ENCODE measurements at places on chromosomes 12 and 14.

DNA sequence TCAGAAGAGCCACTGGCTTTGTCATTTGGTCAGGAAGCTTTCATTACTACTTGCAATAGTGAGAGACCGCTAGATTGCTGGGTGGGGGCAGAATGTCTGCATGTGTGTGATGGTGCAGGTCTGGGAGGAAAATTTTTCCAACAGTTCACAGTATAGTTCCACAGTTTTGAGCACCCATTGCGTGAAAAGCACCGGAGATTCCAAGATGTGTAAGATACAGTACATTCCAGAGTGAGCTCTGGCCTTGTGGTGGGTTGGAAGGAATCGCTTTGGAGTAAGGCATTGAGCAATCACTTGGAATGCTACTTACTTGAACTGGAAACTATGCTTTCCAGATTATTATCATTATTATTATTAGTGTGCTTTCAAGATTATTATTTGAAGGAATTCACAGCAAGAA lies 47.6 kb upstream of the FRMD6 start:
- no peak for DNase-seq

DNA sequence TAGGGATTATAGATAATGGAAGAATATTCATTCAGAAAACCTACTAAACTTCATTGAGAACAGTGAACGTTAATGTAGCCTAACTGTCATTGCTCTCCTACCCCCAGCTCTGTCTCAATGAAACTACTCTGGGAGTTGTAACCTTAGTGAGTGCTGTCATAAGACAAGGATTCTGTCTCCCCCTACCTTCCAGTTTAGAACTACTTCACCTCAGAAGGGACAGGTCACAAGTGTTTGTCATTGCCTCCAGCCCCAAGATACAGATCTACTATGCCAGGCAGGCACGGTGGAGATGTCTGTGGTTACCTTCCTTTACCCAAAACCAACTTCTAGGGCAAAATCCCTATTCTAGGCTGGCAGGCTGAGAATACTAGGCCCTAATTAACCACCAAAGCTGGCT lies 833.1 kb upstream of the SEL1L start:
- no peak for DNase-seq

GRCh38 chr14:36293824-36294223 lies 26.6 kb downstream of the MBIP start:
- DNase-seq: no peak

DNA sequence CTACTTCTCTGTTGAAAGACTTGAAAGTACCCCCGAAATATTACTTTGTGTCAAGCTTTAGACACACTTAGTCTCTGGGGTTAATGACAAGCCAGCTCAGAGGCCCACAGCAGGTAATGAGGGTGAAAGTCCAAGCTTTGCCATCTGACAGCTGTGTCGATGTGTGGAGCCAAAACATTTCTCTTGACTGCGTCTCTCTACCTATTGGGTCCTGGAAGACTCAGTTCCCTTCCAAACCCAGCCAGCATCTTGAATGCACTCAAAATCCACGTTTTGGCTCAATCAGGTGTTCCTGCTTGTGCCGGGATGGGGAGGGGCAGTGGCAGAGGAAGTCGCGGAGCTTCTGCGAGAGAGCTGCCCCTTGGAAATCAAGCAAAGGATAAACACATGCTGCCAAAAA lies 3.2 kb downstream of the PLXNC1 start:
- no peak for DNase-seq

GRCh38 chr12:77893918-77894317 lies 63.2 kb downstream of the NAV3 start:
- DNase-seq: peak; percentile 8

DNA sequence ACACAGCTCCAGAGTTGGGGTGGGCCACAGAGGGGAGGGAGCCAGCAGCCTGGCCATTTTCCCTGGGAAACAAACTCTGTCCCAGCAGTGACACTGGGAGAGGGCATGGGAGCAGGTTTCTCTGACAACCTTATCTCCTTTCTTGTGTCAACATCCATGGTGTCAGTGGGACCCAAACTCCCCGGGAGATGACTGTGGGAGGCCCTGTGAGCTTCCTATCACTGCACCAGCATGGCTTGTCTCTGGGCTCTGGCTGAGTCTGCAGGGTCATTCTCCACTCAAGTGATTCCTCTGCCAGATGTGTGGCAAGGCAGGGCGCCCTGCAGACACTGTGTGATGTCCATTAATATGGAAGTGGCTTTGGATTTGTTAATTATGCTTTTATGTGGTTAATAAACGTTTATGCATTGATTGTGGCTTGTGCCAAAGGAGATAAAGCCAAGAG lies 10.1 kb downstream of the LRTM2 start:
- no peak for DNase-seq

- DNase-seq: peak; percentile 57
Measured at GRCh38 chr12:121334513-121335343, 17.5 kb downstream of the ANAPC5 start.

- DNase-seq: no peak
Measured at GRCh38 chr12:11621797-11622423, 27.6 kb upstream of the ETV6 start.

- peak; percentile 33 for DNase-seq
Measured at GRCh38 chr12:84150201-84150600, 762.4 kb downstream of the SLC6A15 start.

DNA sequence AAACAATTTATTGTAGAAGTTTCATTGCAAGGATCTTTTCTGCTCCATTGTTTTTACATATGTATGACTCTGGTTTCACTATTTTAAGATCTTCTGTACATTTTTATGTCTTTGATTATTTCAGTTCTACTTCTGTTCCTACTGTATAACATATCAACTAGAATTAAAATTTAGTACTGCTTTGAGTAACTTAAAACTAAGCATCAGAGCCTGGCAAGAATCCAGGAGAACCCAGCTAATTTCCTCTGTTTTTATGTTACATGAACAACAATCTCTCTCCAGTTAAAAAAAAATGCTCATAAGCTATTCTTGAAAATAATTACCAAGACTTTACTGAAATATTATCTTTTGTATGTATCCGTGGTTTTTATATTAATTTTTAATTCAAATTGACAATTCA lies 370.7 kb downstream of the TMTC2 start:
- DNase-seq: peak; percentile 14

DNA sequence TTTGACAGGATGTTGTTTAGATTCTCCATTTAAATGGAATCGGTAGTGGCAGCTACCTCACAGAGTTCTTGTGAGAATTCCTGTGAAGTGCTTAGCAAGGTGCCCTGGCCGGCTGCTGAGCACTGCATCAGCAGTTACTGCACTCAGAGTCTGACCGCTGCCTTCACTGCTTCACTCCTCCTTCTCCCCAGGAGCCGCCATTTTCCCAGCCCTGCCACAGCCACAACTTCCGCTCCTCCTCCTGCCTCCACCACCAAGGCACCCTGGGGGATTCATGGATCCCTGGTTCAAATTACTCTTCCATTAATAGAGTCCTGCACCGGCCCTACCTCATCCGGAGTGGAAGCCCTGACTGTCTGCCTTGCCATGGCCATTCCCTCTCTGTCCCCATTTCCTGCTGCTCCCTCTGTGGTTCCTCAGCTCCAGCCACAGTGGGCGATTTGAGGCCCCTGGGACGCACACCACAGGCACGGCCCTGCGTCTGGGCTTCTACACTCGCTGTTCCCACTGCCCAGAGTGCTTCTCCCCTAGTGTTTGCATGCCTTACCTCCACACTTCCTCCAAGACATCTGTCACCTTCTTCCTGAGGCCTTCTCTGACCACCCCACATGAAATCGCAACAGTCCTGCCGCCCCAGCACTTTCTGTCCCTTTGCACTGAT lies 210.3 kb downstream of the IPO8 start:
- DNase-seq: no peak

DNA sequence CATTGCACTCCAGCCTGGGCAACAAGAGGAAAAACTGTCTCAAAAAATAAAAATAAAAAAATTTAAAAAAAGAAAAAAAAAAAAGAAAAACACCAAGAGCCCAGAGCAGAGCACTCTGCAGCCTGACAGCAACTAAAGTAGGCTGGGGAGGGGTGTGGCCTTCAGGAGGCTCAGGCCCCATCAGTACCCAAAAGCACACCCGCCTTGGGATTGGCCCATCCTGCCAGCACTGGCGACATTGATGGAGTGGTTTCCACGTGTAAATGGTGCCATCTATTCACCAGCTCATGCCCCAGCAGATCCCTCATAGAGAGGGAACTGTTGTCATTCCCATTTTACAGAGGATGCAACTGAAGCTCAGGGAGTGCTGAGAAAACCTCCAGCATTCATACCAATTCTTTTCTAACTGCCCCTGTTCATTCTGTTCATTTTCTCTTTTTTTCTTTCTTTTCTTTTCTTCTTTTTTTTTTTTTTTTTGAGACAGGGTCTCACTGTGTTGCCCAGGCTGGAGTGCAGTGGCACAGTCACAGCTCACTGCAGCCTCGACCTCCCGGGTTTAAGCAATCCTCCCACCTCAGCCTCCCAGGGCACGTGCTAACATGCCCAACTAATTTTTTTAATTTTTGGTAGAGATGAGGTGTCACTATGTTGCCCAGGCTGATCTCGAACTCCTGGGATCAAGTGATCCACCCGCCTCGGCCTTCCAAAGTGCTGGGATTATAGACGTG lies 89.3 kb downstream of the IRF2BPL start:
- no peak for DNase-seq

- DNase-seq: no peak
Measured at GRCh38 chr12:265096-265495, 2.5 kb upstream of the SLC6A13 start.

- peak; percentile 91 for DNase-seq
Measured at GRCh38 chr12:10749700-10750384, 26.7 kb upstream of the YBX3 start.

GRCh38 chr12:9793779-9794395 lies 33.2 kb upstream of the CD69 start:
- DNase-seq: no peak

GRCh38 chr12:130633771-130634170 lies 82.3 kb downstream of the RIMBP2 start:
- DNase-seq: peak; percentile 79

Data from renal pelvis (tissue), 12 donors.